ENCODE measurements at places on chromosomes 5 and 9. TPM values are rescaled to one million over a fixed set of nuclear protein-coding genes. Genes with fewer than 3 reads are reported as not detected.

- DNase-seq: no peak
Measured at GRCh38 chr9:82599336-82599949, 463.5 kb downstream of the RASEF start.

GRCh38 chr5:38420691-38421390, 135.6 kb downstream of the LIFR start:
- DNase-seq: peak; percentile 78

DNA sequence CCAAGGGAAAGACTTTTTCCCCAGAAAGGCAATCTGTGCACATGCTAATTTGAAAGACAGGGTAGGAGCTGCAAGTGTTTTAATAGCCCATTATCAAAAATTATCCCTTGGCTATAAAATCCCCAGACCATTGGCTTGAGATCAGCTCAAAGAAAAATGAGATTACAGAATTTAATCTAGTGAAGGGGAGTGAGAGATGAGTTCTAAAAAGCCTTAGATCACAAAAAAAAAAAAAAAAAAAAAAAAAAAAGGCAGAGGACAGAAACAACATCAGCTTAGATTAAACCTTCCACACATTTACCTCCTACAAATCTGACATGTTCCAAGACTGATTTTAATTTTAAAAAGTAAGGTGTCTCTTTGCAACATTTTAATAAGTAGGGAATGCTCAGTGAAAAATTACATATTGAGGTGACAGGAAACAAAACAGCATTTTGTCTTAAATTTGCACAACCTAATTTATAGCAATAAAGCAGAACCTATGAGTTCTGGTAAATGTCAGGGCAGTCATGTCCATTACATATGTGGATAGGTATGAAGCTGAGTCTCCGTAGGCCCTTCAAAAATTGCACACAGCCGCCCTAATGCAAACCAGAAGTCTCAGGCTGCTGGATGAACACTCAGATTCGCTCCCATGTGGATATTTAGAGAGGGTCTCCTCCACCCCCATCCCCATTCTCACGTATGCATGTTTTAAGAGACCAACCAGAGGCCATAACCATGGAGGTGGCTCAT, 43.4 kb downstream of the NFIB start:
- DNase-seq: no peak

DNA sequence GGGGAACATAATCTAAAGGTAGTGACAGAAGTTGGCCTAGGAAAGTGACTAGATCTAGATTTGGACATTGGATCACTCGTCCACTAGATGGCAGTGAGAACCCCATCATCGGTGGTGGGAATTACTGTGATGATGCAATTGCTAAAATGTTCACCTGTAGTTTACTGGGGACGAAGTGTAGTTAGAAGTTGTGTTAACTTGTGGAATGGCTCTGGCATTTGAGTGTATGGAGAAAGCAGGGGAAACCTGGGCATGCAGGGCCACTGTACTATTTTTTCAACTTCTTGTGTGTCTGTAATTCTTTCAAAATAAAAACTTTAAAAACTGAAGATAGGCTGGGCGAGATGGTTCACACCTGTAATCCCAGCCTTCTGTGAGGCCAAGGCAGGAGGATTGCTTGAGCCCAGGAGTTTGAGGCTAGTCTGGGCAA, 75.5 kb downstream of the PHAX start:
- DNase-seq: peak; percentile 68

GRCh38 chr9:89342213-89342612, 23.9 kb downstream of the SECISBP2 start:
- no peak for DNase-seq

BTNL9 gene
- 105 TPM for total RNA-seq

ITGA2 gene
- total RNA-seq: 11.0 TPM

DNA sequence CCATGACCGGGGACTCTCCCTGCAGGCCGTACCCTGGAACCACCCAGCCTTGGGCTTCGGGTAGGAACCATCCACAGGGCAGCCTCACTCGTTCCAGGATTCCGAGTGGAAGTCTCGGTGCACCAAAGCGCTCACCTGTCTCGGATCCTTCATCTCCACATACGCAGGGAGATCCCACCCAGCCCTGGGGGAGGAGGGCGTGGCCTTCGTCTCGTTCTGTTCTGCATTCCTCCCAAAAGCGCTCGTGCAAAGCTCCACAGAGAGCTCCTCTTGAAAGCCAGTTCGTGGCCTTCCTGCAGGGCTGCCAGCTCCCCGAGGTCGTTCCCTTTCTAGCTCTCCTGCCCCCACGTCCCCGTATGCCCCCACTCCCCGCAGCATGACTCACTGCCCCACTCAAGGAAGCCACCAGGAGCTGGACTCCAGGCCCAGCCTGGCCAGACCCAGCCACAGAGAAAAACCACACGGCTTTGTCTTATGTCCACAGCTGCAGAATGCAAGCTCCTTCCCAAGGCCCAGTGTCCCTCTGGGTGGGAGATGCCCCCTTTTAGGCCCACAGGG, 65.0 kb upstream of the SARDH start:
- DNase-seq: no peak

DNA sequence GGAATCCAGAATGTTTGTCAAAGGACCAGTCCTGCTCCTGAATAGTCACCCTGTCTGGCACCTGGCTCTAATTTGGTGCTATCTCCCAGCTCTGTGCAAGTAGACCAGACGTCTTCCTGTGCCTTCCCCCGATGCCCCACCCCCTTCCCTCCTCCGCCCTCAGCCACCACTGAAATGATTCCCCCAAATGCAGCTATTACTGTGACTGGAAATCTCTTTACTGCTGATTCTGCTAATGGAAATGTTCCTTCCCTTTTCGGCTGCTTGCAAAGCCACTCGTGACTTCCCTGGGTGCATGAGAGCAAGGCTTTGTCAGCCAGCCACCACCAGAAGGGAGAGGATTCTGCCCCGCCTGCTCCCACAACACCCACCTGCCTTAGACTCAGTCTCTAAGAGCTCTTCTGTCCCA, 11.4 kb downstream of the ASTN2 start:
- DNase-seq: no peak

GRCh38 chr5:170638454-170639220, 134.8 kb downstream of the KCNIP1 start:
- DNase-seq: peak; percentile 84

DNA sequence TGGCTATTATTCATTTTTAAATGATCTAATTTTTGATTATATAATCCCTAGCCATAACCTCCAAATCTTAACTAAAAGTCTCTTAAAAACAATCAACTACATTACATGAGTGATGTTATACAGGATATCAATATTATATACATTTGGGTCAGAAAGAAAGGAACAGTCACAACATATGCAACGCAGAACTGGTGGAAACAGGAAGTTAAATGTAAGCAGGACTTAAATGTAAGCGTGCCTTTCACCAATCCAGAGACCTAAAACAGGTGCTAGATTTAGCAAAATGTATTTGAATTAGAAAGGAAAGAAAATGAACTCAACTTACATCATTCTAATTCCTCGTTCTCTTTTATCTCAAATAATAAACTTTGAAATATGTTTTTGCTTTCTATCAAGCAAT, 738.5 kb downstream of the PTPRD start:
- no peak for DNase-seq

- DNase-seq: no peak
Measured at GRCh38 chr9:124761710-124762109, 9.4 kb downstream of the NR6A1 start.

GRCh38 chr9:120538339-120538738, 41.6 kb downstream of the CDK5RAP2 start:
- no peak for DNase-seq

DNA sequence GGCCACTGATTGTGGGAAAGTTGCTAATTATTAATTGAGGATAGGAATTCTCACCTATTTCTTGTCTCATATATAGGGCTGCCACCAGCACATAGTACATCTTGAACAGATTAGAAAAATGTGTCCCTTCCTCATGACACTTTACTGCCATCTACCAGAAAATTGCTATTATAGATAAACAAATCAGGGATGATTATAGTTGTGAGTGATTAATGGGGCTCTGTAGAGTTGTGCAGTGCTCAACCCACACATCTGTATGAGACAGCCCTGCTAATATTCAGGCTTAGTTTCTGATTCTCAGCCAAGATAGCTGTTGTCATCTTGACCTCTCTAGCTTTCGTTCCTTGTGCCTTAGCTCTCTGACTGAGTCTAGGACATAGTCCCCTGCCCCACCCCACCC, 373.3 kb downstream of the TLE4 start:
- DNase-seq: no peak

DNA sequence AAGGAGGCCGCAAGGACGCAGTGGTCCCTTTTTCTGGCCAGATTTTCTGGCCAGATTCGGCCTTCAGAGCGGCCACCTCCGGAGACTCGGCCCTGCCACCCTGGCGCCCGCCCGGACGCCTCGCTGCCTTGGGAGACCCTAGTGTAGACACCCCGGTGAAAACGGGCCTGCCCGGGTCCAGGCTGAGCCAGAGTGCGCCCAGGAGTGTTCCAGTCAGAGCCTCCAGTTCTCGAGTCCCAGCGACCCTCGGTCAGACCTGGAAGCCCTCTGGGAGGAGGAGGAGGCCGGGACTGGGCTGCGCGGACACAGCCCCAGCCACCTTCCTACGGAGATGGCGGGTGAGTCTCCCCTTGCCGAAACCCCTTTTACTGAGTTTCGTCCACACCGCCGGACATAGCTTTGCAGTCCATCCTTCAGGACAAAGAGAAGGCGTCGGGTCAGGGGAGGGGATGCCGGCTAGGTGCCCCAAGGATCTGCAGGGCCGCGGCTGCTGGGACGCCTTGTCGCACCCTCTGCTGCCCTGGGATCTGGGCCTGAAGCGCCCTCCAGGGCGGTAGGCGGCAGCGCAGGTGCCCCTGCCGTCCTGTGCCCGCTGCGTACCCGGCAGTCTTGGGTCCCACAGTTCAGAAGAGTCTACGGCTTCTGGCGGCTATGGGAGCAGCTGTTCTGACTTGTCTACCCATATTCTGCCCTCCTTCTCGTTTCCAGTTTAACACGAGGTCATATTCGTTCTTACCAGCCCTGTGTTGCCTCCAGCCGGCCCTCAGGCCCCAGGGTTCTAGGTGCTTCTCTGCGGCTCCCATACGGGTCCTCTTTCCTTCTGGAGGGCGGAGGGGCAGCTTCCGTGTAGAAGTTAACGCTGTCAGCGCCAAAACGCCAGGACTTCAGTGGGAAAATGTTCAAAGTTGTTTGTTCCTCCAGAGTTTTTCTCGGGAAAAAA, 1771.7 kb upstream of the CDH9 start:
- no peak for DNase-seq

DNA sequence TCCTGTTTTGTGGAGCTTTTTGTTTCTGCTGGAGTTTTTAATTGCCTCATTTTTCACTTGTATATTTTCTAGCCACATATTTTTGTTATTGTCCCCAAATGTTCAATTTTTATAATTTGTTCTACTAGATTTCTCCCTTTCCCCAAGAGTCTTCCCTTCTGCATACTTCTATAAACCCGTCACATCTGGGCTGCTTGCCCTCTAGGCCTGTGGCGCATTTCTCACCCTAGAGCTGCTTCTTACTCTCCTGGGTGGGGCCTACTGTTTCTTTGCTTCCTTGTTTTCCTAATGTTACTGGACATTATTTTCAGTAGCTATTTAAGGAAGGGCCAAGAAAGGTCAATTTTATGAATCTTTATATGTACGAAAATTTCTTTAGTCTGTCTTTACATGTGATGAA, 51.5 kb downstream of the NXNL2 start:
- no peak for DNase-seq

DNA sequence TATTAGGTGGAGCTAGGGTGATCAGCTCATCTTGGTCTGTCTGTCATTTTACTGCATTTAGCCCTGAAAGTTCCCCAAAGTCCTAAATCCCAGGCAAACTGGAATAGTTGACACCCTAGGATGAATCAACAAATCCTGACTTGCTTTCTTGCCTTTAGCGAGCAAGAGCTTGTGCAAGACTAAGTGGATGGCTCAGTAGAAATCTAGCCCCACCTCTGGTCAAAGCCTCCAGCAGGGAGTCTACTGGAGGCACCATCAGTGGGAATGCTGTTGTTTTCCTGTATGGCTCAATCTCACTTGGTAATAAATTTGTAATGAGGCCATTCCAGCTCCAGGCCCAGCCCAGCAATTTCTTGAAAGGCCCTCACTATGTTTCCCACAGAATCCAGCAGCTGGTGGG, 43.7 kb upstream of the TRPC7 start:
- no peak for DNase-seq

TPM2 gene
- 165 TPM for total RNA-seq

CAMK4 gene
- total RNA-seq: 2.2 TPM

CKMT2 gene
- total RNA-seq: 5.9 TPM

OTULINL gene
- total RNA-seq: 15.6 TPM

DNA sequence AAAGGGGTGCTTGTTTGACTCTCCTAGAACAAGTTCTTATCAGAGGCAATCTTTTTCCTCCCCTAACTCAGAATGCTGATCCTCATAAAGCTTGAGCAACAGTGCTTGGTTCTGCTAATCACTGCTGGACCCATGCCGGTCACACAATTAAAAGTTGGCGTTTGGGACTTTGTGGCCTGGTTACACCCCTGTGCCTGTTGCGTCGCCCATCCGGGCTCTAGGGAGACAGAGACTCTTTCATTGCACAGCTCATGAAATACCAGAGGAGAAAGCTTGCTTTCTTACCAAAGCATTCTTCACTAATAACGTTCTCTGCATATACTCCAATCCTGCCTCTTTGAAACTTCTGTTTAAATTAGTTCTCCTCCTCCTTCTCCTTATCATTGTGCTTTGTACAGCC, 301.1 kb downstream of the NR3C1 start:
- no peak for DNase-seq

- DNase-seq: no peak
Measured at GRCh38 chr5:66232706-66233445, 88.8 kb downstream of the SREK1 start.

DNA sequence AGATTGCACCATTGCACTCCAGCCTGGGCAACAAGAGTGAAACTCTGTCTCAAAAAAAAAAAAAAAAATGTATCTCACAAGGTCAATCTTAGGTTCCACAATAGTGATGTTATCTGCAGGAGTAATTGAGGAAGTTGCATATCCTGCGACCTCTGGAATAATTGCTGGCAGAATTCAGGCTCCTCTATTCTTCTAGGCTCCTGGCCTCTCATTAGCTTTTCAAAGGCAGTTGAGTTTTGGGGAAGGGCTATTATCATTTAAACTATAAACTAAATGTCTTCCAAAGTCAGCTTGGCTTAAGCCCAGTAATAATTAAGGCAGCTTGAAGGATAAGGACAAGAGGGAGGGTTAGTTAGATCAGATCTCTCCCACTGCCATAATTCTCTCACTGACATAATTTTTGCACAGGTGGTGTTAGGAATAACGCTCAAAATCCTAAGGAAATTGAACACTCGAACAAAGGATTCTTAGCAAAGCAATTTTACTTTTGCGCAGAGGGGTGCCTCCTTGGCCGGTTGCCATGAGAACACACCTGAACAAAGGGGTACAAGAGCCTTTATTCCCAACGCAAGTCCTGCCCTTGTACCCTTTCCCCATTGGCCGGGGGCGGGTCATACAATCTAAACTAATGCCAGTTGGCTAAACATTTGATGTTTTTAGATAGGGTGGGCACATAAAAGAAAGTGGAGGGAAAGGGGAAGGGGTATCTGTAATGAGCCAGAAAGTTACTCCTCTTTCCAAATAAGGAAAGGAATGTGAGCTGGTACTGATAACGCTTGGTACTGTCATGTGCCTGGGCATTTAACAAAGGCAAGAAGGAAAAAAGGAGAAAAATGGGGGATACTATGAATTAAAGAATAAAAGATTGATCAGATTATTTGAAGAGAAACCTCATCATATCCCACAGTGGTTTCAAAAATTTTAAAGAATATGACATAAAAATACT, 106.4 kb upstream of the CCNG1 start:
- DNase-seq: no peak
